Fibroblast of skin of right biceps (primary cell): ENCODE measurements at places on chromosomes 6 and 20.

GRCh38 chr20:58010666-58011065 lies 217.8 kb downstream of the ANKRD60 start:
- no peak for DNase-seq

DNA sequence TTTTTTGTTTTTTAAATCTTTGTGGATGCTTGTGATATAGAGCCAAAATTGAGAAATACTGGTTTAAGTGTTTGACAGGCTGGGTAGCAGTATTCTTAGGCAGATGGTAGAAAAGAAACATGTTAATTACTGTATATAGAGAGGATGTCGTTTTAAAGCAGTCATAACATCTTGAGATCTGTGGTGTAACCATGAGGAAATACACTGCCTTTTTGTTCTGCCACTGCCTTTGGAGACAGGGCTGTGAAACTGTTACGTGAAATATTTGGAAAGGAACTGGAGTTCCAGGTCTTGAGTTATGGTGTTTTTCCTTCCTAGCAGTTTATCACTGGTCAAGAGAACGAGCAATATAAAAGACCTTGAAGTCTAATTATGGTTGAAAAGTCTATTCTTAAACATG lies 19.5 kb downstream of the STXBP5 start:
- no peak for DNase-seq

DNA sequence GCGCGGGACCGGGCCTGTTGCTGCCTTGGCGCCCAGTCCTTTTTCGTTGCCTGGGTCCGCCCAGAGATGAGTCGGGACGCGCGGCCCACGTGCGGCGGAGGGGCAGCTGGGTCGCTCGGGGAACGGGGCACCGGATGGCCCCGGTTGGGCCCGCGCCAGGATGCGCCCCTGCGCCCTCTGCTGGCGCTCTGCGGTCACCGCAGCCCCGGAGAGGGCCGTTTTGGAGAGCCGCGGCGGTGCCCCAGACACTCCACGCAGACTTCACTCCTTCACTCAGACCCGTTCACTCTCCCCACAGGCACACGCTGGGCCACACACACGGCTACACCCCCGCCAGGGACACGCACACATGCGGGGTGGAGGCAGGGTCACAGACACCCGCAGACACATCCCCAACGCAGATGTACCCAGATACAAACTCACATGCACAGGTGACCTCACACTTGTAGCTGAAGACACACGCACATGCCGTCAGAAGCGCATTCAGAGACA lies 38.8 kb downstream of the SRC start:
- peak; percentile 70 for DNase-seq

GRCh38 chr6:47118611-47119010 lies 76.5 kb upstream of the ADGRF1 start:
- DNase-seq: no peak

GRCh38 chr20:19867940-19868371 lies 109.9 kb downstream of the RIN2 start:
- DNase-seq: no peak

- no peak for DNase-seq
These were observed 5.0 kb upstream of the TRAF3IP2 start for GRCh38 chr6:111610548-111611172.

DNA sequence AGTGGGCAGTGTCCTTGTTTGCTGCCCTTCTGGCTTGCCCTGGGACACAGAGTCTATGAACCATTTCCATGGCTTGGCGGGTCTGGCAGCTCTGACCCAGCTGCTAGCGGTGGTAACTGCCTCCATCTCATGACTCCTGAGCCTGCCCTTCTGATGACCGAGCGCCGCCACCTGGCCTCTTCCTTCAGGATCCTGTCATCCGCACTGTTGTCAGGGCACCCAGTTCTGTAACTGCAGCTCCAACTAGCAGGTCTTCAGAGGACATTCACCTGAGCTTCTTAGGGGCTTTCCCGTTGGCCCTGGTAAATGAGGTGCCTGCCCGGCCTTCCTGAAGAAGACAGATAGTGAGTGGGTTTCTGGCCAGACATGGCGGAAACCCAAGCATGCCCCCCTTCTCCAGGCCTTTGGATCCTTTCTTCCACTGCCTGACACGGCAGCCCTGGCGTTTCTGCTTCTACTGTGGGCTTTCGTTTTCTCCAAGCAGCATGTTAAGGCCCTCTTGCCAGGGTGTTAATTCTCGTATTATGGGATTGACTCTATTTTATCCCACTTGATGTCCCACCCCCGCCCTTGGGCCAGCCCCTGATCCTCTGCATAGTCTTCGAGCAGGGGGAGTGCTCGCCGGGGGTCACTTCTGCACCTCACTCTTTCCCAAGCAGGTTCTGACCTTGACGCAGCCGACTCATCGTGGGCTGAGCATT lies 24.7 kb downstream of the PACSIN1 start:
- no peak for DNase-seq

GRCh38 chr6:161044335-161044734 lies 52.8 kb downstream of the MAP3K4 start:
- DNase-seq: peak; percentile 26

DNA sequence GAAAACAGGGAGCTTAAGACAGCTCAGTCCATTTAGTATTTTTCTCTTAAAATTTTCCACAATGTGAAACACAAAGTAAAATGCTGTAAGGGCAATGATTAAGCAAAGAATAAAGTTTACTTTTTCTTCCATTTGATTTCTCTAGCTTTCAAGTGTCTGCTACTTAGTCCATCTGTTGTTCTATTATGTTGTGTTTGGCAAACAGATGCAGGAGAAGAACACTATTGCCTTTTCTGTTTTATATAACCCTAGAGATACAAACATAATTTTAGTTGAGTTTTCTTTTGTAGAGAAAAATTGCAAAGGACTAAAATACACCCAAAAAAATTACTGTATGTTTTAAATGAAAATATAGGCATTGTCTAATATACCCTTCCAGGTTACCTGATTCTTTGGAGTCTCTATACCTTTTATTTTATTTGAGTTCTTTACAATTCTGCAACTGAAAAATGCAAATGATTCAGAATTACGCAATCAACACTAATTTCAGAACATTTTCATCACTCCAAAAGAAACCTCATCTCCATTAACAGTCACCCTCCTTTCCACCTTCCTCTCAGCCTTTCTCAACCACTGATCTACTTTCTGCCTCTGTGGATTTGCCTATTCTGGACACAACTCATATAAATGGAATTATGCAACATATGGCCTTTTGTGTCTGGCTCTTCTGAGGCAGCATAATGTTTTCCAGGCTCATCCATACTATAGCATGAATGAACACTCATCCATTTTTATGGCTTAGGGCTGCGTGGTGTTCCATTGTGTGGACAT lies 96.9 kb downstream of the MKKS start:
- DNase-seq: peak; percentile 57

- peak; percentile 61 for DNase-seq
These were observed 19.9 kb downstream of the EZR start for GRCh38 chr6:158799051-158799792.

GRCh38 chr20:53439616-53440015 lies 154.0 kb downstream of the ZNF217 start:
- no peak for DNase-seq

DNA sequence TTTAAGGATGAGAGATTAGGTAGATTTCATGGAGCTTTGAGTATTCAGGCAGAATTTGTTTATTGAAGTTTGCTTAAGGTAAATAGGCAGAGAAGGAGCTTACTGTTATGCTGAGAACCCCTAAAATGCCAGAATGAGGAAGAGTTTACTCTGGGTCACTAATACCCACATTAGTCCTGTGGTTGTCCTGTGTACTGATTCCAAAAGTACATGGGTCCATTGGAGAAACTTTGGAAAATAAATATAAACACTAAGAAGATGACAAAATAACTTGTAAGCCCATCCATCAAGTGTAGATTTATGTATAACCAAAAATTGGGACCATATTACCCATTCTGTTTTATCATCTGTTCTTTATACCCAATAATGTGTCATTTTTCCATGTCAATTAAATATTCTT lies 31.6 kb downstream of the ENPP1 start:
- no peak for DNase-seq

DNA sequence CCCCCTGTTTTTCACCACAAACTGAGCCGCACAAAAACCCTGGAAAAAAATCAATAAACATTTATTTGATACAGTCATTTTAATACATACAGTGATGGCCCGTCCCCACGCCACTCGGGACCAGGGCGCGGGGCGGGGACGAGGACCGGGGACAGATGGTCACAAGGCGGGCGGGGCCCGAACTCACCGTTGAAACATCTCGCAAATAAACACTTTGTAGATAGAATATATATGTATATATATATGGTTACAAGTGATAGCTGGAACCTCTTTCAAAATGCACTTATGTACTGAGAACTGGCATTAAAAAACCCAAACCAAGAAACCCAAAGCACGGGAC lies 418 bp upstream of the UCKL1 start:
- no peak for DNase-seq

DNA sequence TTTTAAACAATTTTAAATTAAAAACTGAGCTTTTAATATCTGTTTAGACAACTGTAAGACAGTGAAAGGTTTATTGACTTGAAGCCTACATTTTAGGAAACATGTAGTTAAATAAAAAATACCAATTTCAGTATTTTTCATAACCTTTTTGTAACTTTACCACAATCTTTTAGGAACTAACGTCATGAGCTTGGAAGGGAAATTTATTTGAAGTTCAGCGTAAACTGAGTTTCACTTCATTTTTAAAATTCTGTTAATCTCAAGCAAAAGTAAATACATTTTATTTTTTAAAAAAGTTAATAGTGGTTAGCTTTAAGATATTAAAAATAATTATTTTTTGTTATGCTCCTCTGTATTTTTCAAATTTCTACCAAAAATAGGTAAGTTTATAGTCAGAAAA lies 5.5 kb downstream of the CST7 start:
- no peak for DNase-seq

GRCh38 chr6:168061269-168062210 lies 17.5 kb downstream of the FRMD1 start:
- no peak for DNase-seq

DNA sequence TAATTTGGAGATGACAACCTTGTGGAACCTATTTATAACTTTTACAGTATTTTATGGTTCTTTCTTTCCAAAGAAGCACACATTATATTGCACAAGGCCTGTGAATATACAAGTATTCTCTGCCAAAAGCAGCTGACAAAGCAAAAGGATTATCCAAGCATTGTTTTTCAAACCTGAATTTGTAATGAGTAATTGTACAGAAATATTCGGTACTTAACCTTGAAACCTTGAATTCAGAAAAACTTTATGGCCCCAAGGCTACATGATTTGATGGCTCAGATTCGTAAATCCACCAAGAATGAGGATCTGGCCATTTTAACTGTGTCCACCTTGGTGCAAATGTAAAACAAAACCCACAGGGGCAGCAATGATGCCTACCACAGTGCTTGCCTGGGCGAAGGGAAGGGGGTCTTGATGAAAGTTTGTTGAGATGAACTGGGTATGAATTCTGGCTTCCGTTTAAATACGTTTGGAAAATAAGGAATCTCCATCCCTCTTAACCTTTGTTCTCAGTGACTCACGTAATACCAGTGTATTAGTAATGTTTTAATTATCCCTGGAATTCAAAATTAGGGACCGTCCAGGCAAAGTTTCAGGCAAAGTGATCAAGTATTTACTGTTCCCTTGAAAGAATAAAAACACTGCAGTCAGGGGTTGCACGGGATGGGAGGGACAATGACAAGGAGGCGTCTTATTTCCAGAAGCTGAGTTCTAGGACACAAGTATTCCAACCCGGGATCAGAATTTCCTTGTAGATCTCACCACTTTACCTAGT lies 2.7 kb upstream of the RBM24 start:
- DNase-seq: peak; percentile 85

- DNase-seq: no peak
These were observed 177.7 kb upstream of the SULF2 start for GRCh38 chr20:47963022-47963421.

DNA sequence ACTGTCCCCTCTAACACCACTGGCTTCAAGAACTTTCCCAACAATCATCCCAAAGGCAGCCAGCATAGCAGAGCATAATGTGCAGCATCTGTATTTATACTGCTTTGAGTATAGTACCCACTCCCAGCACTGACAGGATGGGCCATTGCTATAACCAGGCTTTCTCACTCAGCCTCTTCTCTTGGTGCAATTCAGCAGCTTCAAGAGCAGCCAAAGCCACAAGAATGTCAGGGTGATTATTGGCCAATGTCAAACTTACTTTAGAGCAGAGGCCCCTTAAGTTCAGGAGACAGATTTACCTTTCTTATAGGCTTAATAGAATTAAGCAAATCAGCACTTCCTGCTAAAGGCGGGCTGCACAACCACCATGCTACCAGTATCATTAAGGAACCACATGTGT lies 232.4 kb upstream of the RSPO3 start:
- DNase-seq: peak; percentile 21

GRCh38 chr6:111809264-111809663 lies 64.0 kb downstream of the FYN start:
- DNase-seq: no peak

- DNase-seq: no peak
These were observed 17.9 kb upstream of the CST3 start for GRCh38 chr20:23655491-23656211.

DNA sequence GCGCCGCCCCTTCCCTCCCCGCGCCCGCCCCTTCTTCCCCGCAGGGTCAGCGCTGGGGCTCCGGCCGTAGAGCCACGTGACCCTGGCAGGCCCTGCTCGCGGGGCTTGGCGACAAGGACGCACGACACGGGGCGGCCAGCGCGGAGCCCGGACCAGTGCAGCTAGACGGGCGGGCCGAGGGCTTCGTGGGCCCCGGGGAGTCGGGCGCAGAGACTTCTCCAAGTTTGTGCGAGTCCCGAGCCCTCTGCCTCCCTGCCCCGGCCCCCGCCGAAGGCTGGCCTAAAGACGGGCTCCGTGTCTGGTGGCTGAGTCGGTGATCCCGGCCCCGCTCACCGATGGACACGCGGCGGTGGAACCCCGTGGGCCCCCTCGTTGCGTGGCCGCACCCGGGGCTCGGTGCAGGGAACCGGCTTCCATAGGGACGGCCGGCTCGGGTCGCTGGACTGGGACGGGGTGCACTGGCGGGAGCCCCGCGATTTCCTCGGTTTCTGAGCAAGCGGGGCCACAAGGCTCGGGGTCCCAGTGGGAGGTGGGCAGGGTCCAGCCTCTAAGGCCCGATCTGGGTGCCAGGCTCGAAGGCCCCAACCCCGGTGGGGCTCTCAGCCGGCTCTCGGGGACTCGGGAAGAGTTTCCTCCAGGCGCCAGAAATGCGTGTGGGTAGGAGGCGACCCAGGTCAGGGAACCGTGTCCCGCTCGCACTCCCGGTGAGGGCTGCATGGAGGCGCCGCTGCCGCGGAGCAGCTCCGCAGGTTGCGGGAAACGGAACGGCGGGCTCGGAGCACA lies 452 bp upstream of the GATA5 start:
- no peak for DNase-seq

DNA sequence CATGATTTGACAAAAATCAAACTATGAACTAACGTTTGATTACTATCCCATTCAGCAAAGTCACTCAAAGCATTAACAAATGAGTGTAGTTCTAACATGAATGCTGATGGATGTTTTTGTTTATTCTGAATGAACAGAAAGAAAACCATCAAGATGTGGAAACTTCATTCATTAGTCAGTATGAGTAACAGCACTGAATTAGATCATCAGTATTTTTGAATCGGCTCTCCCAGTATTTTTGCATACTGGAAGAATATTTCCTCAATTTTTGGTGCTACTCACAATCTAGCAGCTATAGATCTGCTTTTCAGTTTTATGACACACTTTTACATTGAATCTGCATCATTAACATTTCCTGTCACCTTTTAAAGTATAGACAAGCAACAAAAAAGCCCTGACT lies 63.8 kb upstream of the CD83 start:
- peak; percentile 16 for DNase-seq
